ENCODE measurements at places on chromosomes 1 and 21.
A peak's percentile ranks its signal among the peaks of the same experiment; 100 is the strongest.

GRCh38 chr1:173688300-173688699 is 18.6 kb upstream of the ANKRD45 start:
- no peak for DNase-seq

DNA sequence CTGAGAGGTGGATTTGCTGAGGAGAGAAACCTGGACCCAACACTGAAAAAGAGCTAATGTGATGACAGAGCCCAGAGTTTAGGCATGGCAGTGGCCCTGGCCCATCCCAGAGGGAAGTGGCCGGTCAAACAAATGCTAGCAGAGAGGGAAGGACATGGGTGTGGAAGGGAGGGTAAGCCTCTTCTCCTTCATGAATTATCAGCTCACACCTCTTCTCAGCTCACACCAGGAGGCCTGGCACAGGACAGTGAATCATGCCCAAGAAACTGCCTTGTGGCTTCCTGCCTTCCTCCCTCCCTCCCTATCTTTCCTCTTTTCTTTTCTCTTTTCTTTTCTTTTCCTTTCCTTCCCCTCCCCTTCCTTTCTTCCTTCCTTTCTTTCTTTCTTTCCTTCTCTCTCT is 1.3 kb upstream of the SPRR3 start:
- DNase-seq: no peak

GRCh38 chr1:226121587-226122400 is 59.3 kb downstream of the H3-3A start:
- DNase-seq: peak; percentile 86

DNA sequence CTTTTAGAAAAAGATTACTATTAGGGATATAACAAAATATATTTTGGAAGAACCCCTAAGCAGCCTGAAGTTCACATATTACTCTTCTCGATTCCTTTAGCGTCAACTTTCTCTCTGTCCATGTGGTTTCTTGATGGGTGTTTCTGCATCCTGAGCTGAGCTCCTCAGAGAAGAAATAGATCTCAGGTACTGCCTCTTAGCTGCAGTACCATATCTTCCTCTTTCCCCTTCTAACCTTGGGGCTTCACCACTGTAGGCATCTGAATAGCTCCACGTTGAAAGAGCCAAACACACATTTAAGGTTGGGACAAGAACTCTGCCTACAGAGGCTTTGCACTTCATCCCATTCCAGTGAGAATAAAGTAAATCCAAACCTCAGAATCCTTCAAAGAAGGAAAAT is 59.2 kb downstream of the SAMSN1 start:
- DNase-seq: no peak

GRCh38 chr21:41153443-41153842 is 14.5 kb upstream of the BACE2 start:
- no peak for DNase-seq

DNA sequence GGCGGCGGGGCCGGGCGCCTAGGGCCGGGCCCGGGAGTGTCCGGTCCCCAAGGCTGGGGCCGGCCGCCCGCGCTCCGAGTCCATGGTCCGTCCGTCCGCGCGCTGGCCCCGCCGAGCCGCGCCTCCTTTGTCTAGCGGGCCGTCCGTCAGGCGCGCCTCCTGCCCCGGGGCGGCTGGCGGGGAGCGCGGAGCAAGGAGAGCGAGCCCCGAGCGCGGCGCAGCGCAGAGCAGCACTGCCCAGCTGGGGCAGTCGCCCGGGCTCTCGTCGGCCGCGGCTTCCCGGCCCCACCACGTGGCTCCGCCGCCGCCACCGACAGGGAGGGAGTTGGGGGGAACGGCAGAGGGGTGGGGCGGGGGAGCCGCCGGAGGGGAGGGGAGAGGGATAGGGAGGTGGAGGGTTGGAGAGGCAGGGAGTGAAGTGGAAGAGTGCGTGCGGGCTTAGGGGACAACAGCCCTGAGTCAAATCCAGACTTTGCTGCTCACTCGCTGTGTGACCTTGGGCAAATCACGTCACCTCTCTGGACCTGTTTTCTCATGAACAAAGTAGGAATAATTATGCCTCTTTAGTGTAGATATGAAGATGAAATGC is at the start of gene NKAIN1:
Gene NKAIN1 (minus strand): TSS at position 235 of the 589 bp plus-strand sequence. CDS start 340 bp downstream, outside the sequence.
- DNase-seq: no peak

DNA sequence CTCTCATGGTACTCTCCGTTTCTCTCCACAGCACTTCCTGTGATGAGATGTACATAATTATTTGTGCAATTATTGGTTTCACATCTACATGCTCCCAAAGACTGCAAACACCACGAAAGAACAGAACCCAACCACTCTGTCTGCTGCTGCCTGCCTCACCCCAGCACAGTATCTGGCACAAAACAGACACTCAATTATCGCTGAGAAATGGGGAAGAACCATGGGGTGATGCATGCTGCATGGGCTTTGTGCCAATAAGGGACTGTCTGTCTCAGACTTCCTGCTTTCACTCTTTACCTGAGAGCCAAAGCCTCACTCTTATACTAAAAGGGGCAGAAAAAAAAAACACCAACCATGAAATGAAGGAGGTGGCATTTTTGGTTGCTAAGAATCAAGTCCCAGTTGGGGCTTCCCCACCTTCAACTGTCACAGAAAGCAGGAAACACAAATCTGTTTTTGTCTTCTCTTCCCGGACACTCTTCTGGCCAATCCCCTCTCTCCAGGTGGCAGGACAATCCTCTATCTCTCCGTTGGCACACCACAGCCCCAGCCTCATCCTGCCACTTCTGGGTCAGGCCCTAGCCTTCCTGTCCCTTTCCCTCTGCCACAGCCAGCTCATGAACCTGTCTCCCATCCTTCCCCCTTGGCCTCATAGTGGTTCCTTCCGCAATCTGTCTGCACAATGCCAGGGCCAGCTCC is 82.0 kb downstream of the TGFBR3 start:
- peak; percentile 81 for DNase-seq

GRCh38 chr1:5956022-5956830 is 36.0 kb downstream of the NPHP4 start:
- DNase-seq: no peak

DNA sequence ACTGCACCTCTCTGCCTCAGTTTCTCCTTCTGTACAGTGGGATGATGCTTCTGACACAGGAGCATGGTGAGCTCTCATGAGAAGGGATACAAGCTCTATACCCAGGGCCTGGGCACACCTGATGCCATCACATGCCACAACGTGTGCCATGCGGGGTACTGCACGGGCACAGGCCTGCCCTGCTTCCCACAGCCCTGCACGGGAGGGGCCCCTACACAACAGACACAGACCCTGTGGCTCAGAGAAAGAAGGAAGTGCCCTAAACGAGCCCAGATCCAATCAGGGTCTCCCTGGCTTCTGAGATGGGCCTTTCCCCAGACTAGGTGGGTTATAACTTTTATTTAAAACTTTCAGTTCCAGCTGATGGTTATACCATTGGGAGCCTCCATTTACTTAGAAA is 24.6 kb downstream of the C2CD2 start:
- DNase-seq: no peak

DNA sequence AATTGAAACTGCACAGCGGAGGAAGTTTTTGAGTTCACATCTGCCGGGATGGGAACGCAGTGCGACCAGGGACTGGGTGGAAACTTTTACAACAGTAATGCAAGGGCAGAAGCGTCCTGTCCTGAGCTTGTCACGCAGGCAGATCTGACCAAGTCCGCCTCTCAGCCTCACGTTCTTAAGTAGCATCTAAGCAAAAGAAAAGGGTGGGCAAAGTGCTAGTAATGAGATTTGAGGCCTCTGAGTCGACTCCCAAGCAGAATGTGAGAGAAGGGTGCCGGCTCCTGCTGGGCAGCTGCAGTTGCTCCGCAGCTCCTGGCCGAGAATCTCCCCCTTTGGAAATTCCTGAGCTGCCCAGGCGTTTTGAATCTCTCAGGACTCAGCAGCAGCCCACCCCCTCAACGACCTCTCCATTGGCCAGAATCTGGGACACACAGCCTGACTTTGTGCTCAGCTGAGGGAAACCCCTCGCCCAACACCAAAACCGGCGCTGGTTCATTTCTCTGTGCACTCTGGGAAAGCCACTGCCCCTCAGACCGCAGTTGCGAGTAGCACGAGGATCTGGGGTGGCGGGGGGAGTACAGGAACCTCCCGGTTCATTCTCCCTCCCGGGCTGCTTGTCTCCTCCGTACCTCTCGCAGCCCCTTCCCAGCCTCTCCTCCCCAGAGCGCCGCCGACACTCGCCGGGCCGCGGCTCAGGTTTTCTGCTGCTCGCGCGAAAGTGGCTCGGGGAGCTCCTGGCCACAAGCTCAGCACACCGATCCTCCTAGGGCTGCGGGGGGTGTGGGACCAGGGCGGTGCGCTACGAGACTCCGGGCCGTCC is 913 bp upstream of the S1PR1 start:
- peak; percentile 58 for DNase-seq

GRCh38 chr1:17075470-17076255 is 21.8 kb upstream of the SDHB start:
- no peak for DNase-seq

DNA sequence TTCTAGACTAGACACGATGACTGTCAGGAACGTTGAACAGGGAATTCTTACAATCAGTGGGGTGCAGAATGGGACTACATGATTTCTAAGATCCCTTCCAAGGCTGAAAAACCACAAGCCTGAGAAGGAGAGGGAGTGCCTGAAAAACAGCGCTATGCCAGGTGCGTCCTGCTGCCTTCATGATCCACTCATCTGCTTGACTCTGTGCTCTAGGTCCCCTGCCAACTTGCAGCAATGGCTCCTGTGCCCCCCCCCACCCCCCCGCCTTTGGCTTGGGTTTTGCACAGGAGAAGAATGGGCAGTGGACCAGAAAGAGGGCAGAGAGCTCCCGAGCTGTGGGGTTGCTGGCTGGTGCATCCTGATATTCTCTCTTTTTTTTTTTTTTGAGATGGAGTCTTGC is 5.9 kb downstream of the SLC2A7 start:
- DNase-seq: no peak

GRCh38 chr1:217907504-217907903 is 276.4 kb downstream of the SPATA17 start:
- DNase-seq: no peak

GRCh38 chr1:181129771-181130606 is 41.5 kb downstream of the IER5 start:
- no peak for DNase-seq

DNA sequence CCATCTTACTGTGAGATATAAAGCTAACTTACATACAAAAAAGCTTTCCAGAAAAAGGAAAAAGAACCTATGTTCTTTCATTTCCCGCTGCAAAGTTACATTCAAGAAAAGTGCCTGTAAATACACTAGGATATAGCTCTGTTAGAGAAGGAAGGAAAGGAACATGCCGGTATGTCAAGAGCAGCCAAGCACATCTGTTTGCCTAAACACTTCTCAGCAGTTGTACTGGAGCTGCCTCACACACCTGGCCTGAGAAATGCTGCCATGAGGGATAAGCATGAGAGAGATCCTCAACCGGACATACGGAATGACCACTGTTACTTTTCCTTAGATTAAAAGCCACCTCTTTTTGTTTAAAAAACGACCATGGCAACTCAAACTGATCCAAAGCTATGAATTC is 189.7 kb downstream of the RERE start:
- DNase-seq: no peak

DNA sequence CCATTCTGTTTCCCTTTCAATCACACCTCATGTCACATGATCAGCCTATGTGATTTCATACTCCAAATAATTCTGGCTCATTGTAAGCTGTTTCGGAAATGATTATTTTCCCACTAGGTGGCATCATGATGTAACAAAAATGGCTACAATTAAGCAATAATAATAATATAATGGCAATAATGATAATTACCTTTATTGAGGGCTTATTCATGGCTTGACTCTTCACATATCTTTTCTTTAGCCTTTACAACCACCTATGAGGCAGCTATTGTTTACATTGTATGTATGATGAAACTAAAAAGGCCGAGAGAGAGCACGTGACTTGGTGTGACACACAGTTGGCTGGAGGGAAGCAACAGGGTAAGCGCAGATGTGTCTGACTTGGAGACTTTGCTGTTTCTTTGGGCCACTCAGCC is 12.5 kb upstream of the KPRP start:
- DNase-seq: no peak

GRCh38 chr21:36541721-36542139 is 61.8 kb upstream of the CLDN14 start:
- DNase-seq: no peak

DNA sequence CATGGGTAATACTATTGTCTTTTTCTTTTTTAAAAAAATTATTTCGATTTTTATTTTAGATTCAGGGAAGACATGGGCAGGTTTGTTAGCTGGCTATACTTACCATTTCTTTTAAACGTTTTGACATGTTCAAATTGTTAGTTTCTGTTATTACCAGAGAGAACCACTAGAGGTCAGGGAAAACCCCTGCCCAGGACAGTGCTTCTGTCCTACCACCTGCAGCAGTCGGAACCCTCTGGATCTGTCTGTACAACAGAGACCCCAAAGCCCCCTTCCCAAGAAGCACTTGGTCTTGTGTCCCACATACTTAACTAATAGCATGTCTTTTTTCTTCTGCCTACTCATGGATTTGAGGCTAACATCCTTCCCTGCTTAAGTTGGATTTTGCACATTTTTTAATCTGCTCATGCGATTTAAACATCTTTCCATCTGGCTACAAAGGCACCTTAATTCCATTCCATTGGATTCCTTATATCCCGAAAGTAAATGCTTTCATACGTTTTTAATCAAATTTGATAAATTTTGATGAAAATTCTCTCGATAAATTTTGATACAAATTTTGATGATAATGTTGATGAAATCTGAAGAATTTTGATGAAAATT is 10.0 kb upstream of the C1orf115 start:
- peak; percentile 10 for DNase-seq

DNA sequence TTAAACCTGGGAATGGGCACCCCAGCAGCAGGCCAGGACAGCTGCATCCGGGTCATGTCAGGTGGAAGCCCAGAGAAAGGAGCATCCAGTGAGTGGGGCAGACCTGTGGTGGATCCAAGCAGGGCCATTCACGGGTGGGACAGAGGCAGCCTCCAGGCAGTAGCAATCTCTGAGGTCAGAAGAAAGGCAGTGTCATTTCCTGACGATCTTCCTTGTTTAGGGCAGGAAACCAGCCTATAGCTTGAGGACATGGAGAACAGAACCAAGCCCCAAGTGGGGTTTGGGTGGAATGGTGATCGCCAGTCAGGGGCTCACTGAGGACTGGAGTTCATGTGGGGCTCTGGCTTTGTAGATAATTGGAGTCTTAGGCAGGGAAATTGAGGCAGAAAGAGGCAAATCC is 209.4 kb downstream of the HIVEP3 start:
- no peak for DNase-seq

- DNase-seq: no peak
Measured at GRCh38 chr1:54324251-54325140, 81.7 kb downstream of the SSBP3 start.

- DNase-seq: no peak
Measured at GRCh38 chr1:145906954-145907753, 2.7 kb downstream of the ITGA10 start.

GRCh38 chr1:182877842-182878241 is 38.7 kb downstream of the DHX9 start:
- no peak for DNase-seq

Data from CD4-positive, alpha-beta T cell treated with Interleukin-1 beta for 1 hour (primary cell).